AG04449 (cell line): ENCODE measurements at places on chromosomes 13 and 19.

DNA sequence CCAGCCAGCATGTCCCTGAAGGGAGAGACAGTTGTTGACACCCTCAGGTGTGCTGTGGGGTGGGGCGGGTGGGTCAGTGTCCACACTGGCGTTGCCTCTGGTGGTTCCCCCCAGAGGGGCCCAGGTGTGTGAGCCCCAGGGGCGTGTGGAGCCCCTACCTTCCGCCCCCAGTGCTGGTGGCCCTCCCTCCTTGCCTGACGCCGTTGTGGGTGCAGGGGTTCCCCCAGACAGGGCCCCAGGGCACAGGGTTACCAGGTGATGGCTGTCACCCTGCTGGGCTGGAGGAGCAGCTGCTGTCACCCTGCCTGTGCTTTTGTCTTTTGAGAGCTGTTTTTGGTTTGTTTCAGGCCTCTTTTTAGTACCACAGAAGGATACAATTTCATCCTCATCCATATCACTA lies 27.2 kb downstream of the ATP4B start:
- no peak for DNase-seq

DNA sequence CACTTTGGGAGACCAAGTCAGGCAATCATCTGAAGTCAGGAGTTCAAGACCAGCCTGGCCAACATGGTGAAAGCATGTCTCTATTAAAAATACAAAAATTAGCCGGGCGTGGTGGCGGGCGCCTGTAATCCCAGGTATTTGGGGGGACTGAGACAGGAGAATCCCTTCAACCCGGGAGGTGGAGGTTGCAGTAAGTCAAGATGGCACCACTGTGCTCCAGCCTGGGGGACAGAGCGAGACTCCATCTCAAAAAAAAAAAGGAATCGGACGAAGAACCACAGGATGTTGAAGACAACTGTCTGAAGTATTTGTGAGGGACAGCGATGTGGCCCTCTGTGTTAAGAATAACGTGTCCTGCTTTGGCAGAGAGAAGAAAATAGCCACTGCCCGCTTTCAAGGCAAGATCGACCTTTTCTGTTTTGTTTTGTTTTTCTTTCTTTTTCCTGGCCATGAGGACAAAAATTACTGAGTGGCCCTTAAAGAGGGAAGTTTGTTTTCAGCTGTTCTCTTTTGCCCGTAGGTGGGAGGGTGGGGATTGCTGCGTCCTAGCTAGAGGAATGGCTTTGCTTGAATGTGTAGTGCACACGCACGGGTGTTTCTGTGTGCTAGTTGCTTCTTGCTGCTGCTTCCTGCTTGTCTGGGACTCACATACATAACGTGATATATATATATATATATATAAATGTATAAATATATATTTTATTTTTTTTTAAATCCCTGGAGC lies 6.2 kb upstream of the PRKCG start:
- DNase-seq = no peak

GRCh38 chr13:50617134-50617721 lies 226.3 kb downstream of the DLEU7 start:
- DNase-seq = peak; percentile 57

GRCh38 chr19:976476-976875 lies 7.7 kb upstream of the WDR18 start:
- DNase-seq = no peak

DNA sequence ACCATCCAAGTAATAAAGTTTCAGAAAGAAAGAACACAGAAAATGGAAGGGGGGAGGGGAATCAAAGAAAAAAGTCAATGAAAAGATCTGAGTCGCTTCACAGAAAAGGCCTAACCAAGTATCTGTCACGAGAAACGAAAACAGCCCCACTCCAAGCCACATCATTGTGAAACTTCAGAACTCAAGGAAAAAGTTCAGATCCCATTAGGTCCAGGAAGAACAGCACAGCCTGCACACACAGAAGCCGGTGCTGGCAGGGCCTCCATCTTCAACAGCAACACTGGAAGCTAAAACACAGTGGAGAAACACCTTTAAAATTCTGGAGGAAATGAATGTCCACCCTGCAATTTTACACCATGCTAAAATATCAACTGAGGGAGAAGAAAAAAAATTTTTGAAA lies 8.0 kb downstream of the STK24 start:
- no peak for DNase-seq

DNA sequence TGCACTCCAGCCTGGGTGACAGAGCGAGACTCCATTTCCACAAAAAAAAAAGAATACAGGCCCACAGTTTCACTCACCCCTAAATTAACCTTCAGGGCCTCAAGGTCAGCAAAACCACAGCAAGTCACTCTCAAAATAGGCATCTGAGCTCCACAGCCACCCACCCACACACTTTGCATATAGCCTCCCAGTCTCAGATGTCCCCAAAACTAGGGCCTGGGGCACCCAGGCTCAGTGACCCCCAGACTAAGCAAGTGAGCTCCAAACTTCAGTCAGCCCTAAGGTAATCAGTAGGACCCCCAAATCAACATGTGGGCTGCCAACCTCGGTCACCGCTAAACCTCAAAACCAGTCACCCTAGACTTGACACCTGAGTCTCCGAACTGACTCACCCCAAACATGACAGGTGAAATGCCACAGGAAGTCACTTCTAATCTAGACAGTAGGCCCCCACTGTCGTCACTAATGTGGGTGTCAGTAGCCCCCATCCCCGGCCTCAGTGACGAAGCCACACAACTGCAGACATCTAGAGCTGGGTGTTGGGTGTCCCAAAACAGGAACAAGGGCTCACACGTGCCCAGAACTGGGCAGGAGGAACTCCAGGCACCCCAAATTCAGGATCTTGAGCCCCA lies 13.9 kb downstream of the RABAC1 start:
- no peak for DNase-seq

- no peak for DNase-seq
Observed at GRCh38 chr13:110341445-110342244, 34.6 kb downstream of the COL4A2 start.

DNA sequence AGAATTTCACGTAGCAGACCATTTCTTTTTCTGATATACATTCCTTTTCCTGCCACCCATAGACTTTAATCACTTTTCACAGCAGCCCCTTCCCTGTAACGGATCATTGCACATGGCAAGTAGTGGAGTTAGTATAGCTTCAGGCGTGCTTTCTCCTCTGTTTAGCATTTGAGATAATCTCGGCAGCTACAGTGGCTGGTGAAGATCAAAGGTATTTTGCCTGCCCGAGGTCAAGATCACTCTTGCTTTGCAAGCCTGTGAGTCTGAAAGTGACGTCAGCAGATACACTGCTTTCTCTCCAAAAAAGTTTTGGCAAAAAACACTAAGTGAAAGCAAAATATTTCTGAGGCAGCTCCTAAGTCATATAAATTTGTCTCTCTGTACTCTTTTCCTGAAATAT lies 260.0 kb downstream of the NDFIP2 start:
- DNase-seq = no peak

DNA sequence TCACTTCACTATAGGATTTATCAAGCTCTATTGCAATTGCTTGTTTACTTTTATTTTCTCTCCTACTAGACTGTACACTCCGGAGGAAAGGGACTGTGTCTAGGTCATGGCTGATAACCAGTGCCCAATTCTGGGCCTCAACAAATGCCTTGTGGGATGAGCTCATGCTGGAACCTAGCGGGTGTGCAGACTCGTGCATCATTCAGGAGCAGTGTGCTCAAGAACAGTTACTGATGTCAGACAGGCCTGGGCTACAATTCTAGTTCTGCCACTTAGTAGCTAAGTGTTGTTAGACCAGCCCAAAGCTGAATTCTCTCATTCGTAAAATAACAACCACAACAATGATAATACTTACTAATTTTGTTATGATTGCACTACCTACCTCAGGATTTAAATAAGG lies 95.4 kb downstream of the CYSLTR2 start:
- no peak for DNase-seq

DNA sequence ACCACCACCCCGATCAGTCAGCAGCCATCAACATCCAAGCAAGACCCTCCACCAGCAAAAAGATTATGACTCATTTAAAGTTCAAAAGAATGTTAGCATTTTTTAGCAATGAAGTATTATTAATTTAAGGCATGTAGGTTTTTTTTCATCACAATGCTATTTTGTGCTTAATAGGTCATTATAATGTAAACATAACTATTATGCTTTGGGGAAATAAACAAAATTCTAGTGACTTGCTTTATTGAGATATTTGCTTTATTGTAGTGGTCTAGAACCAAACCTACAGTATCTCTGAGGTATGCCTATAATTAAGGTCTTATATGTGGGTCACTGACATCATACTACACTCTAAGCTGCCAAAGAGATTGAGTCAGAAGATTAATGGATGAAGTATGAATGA lies 20.0 kb downstream of the KLF12 start:
- no peak for DNase-seq

DNA sequence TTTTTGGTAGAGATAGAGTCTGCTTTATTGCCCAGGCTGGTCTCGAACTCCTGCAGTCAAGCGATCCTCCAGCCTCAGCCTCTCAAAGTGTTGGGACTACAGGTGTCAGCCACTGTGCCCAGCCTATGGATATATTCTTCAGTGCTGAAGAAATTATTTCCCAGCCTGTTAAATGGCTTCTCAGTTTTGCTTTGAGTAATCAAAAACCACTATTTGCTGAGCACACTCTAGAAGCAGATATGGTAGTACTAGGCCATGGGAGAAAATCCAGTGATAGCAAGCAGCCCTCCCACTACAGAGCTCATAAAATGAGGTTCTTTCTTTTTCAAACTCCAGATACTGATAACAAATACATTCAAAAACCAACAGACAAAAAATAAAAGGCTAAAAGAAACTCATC lies 80.6 kb upstream of the CLDN10 start:
- no peak for DNase-seq

DNA sequence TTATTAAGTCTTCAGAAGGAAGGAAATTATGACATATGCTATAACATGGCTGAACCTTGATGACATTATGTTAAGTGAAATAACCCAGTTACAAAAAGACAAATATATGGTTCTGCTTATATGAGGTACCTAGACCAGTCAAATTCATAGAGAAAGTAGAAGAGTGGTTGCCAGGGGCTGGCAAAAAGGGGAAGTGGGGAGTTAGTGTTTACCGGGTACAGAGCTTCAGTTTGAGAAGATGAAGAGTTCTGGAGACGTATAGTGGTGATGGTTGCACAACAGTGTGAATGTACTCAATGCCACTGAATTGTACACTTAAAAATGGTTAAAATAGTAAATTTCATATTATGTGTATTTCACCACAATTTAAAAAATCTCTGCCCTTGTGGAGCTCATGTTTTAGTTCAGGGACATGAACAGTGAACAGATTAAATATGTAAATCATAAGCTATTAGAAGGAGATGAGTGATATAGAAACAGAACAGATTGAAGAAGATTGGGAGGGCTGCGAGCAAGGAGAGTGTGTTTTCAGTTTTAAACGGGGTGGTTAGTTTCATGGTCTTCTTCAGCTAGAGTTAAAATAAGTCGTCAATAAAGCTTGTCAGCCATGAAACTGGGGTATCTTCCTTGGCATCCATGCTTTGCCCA lies 355.2 kb downstream of the KCNRG start:
- no peak for DNase-seq

DNA sequence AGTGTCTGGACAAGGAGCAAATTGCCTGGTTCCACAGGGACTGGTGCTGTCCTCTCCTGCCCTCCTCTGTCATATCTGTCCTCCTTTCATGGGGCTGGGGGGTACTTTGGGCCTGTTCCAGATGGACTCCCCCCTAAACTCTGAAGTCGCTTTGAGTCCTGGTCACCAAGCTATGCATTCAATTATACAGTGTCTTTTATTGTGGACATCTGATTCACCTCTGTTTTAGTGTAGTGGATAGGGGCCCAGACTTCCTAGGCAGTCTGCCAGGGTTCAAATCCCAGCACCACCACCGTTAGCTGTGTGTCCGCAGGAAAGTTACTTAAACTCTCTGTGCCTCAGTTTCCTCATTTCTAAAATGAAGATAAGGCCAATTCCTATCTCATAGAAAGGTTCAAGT lies 21.0 kb upstream of the IRS2 start:
- no peak for DNase-seq

DNA sequence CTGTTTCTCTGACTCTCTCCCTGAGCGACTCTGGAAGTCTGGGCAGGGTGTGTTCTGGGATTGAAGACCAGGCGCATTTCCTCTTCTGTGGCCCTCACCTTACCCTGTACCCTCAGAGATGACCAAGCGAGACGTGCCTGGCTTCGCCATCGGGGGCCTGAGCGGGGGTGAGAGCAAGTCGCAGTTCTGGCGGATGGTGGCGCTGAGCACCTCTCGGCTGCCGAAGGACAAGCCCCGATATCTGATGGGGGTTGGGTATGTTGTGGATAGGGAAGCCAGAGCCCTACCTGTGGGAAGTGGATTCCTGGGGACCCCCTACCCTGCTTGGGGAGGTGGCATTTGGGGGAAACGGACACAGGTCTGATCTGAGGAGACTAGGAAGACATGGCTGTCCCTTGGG lies 5.8 kb upstream of the DNM2 start:
- DNase-seq = no peak

- DNase-seq = no peak
Observed at GRCh38 chr13:92661406-92661805, 565.2 kb upstream of the GPC6 start.

DNA sequence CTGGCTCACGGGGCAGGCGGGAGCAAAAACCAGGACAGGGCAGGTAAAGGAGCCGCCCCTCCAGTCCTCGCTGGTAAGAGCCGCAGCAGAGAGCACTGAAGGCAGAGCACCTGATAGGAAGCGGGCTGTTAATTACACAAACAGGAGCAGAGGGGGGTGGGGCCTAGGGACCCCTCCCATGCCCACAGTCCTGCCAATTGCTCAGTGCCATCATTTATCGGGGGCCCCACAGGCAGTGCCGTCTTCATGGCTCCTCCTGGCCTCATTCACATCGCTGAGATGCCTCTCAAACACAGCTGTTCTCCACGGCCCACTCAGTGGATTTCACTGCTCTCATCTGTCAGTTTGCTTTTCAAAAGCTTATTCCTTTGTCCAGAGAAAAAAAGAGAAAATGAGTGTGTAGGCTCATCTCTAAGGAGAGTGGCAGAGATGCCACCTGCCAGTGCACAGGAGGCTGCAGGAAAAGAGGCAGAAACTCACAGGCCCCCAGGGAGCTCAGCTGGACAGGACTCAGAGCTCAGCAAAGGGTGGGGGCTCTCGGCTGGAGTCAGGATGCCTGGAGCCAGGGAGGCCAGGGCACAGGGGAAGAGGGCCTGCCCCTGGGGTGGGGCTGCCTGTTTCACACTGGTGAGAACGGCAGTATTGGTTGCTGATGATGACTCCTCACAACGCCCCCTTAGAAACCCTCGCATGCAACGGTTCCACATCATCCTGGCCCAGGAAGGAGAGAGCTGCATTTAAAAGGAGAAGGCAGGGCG lies 174.6 kb downstream of the COL4A1 start:
- no peak for DNase-seq

GRCh38 chr13:111245576-111246384 lies 74.7 kb upstream of the TEX29 start:
- no peak for DNase-seq
